ENCODE measurements at places on chromosomes 2 and 18.

DNA sequence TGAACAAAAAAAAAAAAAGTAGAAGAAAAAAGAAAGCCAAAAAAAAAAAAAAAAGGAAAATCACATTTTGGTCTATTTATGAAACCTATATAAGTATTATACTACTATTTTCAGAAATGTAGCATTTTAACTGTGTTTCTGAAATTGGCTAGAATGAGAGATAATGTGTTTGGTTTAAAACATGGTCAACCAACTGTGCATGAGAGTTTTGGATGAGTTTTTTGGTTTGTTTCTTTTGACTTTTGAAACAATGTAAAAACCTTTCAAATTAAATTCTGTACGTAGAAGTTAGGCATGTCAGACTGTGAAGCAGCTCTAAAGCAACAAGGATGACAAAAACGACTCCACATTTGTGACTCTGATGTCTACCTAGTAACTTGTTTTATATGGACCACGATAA is 34.6 kb downstream of the SPC25 start:
- no peak for DNase-seq

GRCh38 chr2:85453571-85453970 is 35.1 kb downstream of the SH2D6 start:
- DNase-seq, result no peak

- DNase-seq, result no peak
Observed at GRCh38 chr2:20642055-20642971, 8.6 kb downstream of the HS1BP3 start.

DNA sequence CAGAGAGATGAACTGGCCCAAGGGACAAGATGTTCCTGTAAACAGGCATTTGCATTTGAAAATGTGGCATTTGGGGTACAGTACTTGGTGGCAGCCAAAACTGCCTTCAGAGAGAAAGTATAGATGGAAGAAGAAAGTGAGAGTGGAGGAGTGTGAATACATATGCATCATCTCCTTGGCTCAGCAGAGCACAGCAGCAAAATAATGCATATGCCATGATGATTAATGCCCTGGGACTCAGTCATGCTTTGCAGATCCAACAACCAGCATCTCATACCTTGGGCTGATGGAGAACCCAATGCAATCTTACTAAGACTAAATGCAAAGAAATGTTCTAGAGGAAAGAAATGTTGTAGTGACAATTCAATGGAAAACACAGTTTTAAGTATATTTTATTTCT is 29.7 kb upstream of the CYTIP start:
- DNase-seq, result no peak

DNA sequence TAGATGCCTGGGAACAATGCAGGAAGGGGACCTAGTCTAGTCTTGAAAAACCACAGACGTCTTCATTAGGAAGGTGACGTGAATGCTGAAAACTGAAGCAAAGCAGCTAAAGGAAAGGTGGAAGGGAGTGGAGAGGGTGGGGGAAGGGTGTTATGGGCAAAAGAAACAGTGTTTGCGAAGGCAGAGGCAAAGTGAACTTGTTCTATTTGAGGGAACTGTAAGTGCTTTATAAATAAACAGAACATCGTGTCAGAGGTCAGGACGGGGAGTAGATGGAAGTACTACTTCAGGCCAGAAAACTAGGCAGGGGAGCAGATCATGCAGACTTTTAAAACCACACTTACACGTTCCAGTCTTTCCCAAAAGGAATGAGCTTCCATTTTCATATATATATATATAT is 57.8 kb downstream of the FASTKD2 start:
- no peak for DNase-seq

GRCh38 chr2:236714080-236714479 is 144.5 kb downstream of the ACKR3 start:
- no peak for DNase-seq
